Mesothelial cell of epicardium (in vitro differentiated cells): ENCODE measurements at places on chromosomes 3 and 15.

GRCh38 chr15:35320158-35320780, 225.7 kb downstream of the DPH6 start:
- no peak overlapping the region for H3K27ac ChIP-seq
- no peak overlapping the region for H3K4me3 ChIP-seq
- H3K4me1 ChIP-seq = peaks cover 8% of the 10 kb centered on the region

DNA sequence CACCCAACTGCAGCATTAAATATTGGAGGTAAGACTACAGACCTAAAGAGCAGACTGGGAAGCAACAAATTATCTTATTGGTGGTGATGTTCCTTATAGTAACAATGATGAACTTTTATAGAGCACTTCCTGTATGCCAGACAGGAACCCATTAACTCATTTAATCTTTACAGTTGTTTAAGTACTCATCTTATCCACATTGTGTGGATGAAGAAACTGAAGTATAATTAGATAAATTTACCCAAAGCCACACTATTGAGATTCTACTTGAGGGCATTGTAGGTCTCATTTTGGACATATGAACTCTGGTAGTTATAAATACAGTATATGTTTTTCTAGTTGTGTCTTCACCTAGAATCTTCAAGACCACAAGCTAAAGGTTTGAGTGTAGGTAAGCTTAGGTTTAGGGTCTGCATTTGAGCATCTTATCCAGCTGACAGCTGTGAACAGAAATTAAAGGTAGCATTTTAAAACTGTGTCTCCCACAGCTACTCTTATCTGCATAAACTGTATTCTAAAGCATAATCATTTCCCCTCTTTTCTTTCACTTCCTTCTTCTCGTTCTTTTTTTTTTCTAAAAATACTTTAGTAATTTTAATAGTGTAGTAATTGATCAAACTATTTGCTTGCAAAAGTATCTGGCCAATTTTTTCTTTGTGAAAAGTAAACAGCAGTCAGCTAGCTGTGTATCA, 138.2 kb downstream of the UBE2E2 start:
- H3K4me3 ChIP-seq = no peak overlapping the region
- DNase-seq = no peak
- no peak overlapping the region for H3K27ac ChIP-seq
- no peaks in the 10 kb centered on the region for H3K4me1 ChIP-seq

GRCh38 chr15:90161950-90162361, 39.2 kb upstream of the SEMA4B start:
- peaks cover 20% of the 10 kb centered on the region for H3K4me1 ChIP-seq
- DNase-seq = no peak
- H3K27me3 ChIP-seq = no peaks in the 10 kb centered on the region

DNA sequence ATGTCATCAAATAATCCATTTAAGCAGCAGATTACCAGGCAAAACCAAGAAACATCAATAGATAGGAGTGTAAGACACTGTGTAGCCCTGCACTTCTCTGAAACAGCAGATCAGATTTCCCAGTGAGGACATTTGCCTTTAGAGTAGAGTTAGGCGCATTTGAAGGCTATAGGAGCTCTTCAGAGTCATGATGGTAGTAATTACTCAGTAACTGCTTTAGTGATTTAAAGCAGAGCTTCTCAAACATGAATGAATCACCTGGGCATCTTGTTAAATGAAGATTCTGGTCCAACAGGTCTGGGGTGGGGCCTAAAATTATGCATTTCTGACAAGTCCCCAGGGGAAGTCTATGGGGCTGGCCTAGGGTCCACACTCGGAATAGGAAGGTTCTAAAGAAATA, 36.9 kb downstream of the THRB start:
- no peaks in the 10 kb centered on the region for H3K27me3 ChIP-seq
- DNase-seq = no peak
- peaks cover 4% of the 10 kb centered on the region for H3K4me1 ChIP-seq
- H3K36me3 ChIP-seq = no peaks in the 10 kb centered on the region

GRCh38 chr3:43879166-43879565, 188.4 kb downstream of the ABHD5 start:
- H3K27me3 ChIP-seq = no peaks in the 10 kb centered on the region
- H3K4me1 ChIP-seq = no peaks in the 10 kb centered on the region
- no peak overlapping the region for H3K4me3 ChIP-seq
- no peaks in the 10 kb centered on the region for H3K36me3 ChIP-seq
- no peak for DNase-seq

DNA sequence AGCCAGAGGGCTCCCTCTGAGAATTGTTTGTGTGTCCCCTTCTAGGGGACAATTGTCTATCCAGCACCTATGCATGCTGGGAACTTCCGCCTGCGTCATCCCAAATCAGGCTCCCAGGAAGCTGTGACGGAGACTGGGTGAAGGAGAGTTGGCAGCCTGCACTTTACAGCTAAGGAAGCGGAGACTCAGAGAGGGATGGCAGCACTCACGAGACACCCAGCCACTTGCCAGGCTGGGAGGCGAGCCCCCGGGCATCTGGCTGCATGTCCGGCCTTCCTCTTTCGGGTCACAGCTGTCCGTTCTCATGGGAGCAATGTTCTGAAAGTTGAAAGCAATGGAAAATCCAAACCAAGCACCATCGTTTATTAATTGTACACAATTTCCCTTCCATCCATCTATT, 45.5 kb upstream of the SLC6A11 start:
- H3K27ac ChIP-seq = no peak overlapping the region
- no peaks in the 10 kb centered on the region for H3K36me3 ChIP-seq
- no peak for DNase-seq
- peaks cover 62% of the 10 kb centered on the region for H3K27me3 ChIP-seq
- no peak overlapping the region for H3K4me3 ChIP-seq

DNA sequence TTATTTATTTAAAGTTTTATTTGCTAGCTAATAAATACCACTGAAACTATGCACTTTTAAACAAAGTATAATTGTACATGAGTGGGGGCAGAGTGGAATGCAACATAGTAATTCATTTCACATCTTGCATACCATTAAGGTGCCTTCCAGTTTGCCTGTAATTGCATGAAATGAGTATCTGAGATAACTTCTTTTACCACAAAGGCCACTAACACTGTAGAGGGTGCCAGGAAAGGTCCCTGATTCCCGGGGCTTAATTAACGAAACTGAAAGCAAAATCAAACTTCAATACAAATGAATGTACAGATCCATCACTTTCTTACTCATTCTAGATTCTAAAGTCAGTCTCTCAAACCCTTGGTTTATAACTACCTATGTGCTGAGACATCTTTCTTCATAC, 2.1 kb downstream of the CD47 start:
- H3K4me3 ChIP-seq = peak overlapping the region; percentile 57
- no peak for DNase-seq
- H3K27ac ChIP-seq = peak overlapping the region; percentile 78
- no peaks in the 10 kb centered on the region for H3K36me3 ChIP-seq
- H3K27me3 ChIP-seq = peaks cover 14% of the 10 kb centered on the region

GRCh38 chr15:92184679-92185230, 208.9 kb upstream of the ST8SIA2 start:
- H3K27ac ChIP-seq = no peak overlapping the region
- no peak for DNase-seq
- no peaks in the 10 kb centered on the region for H3K36me3 ChIP-seq
- no peak overlapping the region for H3K4me3 ChIP-seq
- peaks cover 28% of the 10 kb centered on the region for H3K27me3 ChIP-seq
- H3K4me1 ChIP-seq = peaks cover 1% of the 10 kb centered on the region

DNA sequence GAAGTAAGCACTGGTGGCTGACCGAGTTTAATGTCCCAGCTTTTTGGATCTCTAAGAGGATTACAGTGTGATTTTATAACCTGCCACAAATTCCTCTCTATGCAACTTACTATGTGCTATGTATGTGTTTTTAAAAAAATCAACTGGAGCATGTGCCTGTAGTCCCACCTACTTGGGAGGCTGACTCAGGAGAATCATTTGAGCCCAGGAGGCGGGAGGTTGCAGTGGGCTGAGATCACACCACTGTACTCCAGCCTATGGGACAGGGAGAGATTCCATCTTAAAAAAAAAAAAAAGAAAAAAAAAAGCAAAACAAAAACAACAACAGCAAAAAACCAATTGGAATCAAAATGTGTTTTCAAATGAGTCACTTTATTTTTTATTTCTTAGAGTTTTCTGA, 29.6 kb downstream of the DUT start:
- no peak overlapping the region for H3K4me3 ChIP-seq
- DNase-seq = no peak
- no peaks in the 10 kb centered on the region for H3K27me3 ChIP-seq
- no peaks in the 10 kb centered on the region for H3K36me3 ChIP-seq

DNA sequence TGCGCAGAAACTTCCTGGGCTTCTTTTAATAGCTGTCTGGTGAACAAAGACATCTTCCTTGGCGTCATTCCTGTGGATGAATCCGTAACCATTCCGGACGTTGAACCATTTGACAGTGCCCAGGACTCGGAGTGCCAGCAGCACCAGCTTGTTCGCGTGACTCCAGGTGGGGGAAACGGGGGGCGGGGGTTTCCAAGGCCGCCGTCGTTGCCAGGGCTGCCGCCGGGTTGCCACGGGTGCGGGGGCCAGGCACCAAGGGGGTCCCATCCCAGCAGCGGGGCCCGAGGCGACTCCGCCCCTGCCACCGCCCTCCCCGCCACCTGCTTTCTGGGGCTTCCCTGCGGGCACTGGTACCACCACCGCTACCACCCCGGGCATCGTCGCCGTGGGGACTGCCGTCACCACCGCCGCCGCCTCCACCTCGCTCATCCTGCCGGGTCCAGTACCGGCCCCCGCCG, 22.8 kb downstream of the RGMA start:
- no peak overlapping the region for H3K27ac ChIP-seq
- DNase-seq = no peak
- no peaks in the 10 kb centered on the region for H3K27me3 ChIP-seq
- H3K4me3 ChIP-seq = no peak overlapping the region
- peaks cover 10% of the 10 kb centered on the region for H3K36me3 ChIP-seq

- H3K36me3 ChIP-seq = peaks cover 22% of the 10 kb centered on the region
- peaks cover 21% of the 10 kb centered on the region for H3K4me1 ChIP-seq
- H3K4me3 ChIP-seq = no peak overlapping the region
- no peaks in the 10 kb centered on the region for H3K27me3 ChIP-seq
- DNase-seq = no peak
These were observed 11.9 kb upstream of the C3orf38 start for GRCh38 chr3:88137836-88138235.

GRCh38 chr3:157958457-157958856, 147.8 kb downstream of the SHOX2 start:
- H3K4me1 ChIP-seq = no peaks in the 10 kb centered on the region
- no peak overlapping the region for H3K27ac ChIP-seq
- H3K36me3 ChIP-seq = no peaks in the 10 kb centered on the region
- no peak overlapping the region for H3K4me3 ChIP-seq
